ENCODE measurements at places on chromosomes 5 and 9. TPM values are rescaled to one million over a fixed set of nuclear protein-coding genes. Genes with fewer than 3 reads are reported as not detected.

Gene ASTN2
- 5.8 TPM for total RNA-seq

Gene QRFP
- not detected for total RNA-seq

Gene C9orf153
- 0.55 TPM for total RNA-seq

DNA sequence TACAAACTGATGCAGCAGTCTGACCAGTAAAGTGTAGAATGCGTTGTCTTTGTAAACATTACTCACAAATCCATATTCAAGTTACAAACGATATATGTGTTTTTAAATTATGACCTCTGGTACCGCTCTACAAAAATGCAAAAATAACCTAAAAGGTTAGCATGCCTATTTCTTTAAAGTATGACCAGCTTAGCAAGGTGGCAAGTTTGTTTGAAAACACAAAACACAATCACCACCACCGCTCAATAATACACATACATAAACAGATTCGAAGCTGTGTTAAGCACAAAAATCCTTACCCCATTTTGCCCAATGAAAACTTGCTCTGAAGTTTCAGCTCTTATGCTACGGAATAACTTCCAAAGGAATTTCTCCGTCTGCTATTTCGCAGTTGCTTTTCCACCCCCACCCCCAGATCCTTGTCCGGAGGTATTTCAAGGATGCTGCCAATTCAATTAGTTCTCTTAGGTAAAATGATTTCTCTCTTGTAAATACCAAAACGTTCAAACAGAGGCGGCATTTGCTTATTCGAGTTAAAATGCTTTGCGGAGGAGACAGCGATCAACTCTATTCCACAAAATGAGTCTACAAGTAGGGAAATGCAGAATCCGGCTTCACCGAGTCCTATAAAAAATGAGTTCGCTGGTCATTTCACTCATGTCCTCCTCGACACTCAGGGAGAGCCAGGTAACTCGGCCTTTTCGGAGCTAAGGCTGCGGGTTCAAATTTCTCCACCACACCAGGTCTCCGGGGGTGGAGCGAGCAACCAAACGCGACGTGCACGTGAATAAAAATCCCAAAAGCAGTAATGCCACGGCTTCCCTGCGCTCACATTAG lies 1.2 kb downstream of the HOMER1 start:
- H3K27ac ChIP-seq: no peak overlapping the region
- peaks cover 9% of the 10 kb centered on the region for H3K27me3 ChIP-seq
- peak overlapping the region; percentile 84 for H3K4me3 ChIP-seq
- no peaks in the 10 kb centered on the region for H3K36me3 ChIP-seq

GRCh38 chr5:26761045-26761444 lies 277.3 kb downstream of the CDH9 start:
- no peak overlapping the region for H3K4me3 ChIP-seq
- no peaks in the 10 kb centered on the region for H3K4me1 ChIP-seq
- H3K36me3 ChIP-seq: no peaks in the 10 kb centered on the region
- H3K27me3 ChIP-seq: no peaks in the 10 kb centered on the region

Gene ELAVL2
- total RNA-seq: not detected

DNA sequence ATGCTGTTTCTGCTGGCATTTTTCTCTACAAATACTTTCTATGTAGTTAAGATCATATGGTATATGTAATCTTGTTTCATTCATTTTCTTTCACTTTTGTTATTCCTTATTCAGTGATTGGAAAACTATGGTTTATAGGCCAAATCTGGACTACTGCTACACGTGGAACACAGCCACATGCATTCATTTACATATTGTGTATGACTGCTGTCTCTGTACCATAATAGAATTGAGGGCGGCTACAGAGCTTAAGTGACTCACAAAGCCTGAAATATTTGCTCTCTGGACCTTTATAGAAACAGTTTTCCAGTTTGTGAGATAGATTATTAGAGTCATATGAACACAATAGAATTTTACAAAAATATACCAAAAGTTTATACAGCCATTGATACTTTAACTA lies 133.6 kb upstream of the CDKN2B start:
- H3K36me3 ChIP-seq: no peaks in the 10 kb centered on the region
- H3K27ac ChIP-seq: no peak overlapping the region
- no peak overlapping the region for H3K4me3 ChIP-seq
- no peaks in the 10 kb centered on the region for H3K4me1 ChIP-seq

DNA sequence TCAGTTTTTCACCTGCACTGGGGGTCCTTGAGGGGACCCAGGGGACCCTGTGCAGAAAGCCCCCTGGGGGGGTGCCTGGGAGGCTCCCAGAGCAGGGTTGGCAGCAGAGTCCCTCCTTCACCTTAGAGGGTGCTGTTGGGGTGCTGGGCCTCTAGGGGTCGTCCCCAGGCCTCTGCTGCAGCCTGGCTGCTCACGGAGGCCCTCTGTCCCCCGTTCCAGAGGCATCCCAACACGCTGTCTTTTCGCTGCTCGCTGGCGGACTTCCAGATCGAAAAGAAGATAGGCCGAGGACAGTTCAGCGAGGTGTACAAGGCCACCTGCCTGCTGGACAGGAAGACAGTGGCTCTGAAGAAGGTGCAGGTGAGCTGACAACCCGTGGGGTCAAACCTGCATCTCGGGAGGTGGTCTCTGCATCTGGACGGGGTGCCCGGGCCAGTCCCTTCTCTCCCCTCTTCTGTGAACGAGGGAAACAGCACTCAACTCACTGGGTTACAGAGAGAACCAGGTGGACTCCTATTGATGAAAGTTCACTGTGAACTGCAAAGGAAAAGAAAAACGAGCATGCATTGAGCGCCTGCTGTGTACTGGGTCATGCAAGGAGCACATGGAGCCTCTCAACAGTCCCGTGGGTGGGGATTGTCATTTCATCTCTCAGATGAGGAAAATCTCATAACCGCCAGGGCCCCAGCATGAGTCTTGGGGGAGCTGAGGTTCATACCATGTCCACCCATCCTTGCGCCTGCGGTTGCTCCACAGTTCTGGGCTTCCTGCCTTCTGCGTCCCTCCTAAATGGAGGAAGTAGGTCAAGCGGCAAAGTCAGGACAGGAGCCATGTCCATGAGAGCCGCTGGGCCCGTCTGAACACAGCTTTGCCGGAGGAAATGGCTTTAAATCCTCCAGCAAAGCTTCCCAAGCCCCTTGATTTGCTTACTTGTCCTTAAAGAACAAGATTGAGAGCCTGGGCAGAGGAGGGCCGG lies 54.8 kb downstream of the NEK6 start:
- H3K4me3 ChIP-seq: no peak overlapping the region
- no peaks in the 10 kb centered on the region for H3K27me3 ChIP-seq
- DNase-seq: no peak
- H3K4me1 ChIP-seq: no peaks in the 10 kb centered on the region
- no peak overlapping the region for H3K27ac ChIP-seq
- no peaks in the 10 kb centered on the region for H3K36me3 ChIP-seq

Gene PCDHGB3
- 0.76 TPM for total RNA-seq

Gene CDH12
- not detected for total RNA-seq

- DNase-seq: no peak
- no peaks in the 10 kb centered on the region for H3K27me3 ChIP-seq
- H3K4me3 ChIP-seq: no peak overlapping the region
- no peak overlapping the region for H3K27ac ChIP-seq
- H3K36me3 ChIP-seq: no peaks in the 10 kb centered on the region
- H3K4me1 ChIP-seq: no peaks in the 10 kb centered on the region
Observed at GRCh38 chr5:116939641-116940040, 365.0 kb upstream of the SEMA6A start.
